Suppressor macrophage treated with lipopolysaccharide for 1 hour (primary cell): ENCODE measurements at places on chromosomes 5 and 9.
A peak's percentile ranks its signal among the peaks of the same experiment; 100 is the strongest.

- DNase-seq: peak; percentile 49
These were observed 241.4 kb downstream of the ARHGAP26 start for GRCh38 chr5:143011585-143011984.

GRCh38 chr5:65364907-65365306 lies 116.8 kb downstream of the ADAMTS6 start:
- DNase-seq: no peak

DNA sequence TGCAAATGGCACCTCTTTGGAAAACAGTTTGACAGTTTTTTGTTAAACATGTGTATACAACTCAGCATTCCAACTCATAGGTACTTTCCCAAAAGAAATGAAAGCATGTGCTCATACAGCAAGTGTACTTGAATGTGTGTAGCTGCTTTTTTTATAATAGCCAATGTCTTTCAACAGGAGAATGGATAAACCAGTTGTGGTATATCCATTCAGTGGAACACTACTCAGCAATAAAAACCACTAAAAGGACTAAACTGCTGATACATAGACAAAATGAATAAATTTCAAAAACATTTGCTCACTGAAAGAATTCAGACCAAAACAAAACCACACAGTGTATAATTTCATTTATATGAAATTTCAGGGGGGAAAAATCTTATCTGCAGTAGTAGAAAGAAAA lies 267.3 kb downstream of the NR2F1-AS1 start:
- no peak for DNase-seq

DNA sequence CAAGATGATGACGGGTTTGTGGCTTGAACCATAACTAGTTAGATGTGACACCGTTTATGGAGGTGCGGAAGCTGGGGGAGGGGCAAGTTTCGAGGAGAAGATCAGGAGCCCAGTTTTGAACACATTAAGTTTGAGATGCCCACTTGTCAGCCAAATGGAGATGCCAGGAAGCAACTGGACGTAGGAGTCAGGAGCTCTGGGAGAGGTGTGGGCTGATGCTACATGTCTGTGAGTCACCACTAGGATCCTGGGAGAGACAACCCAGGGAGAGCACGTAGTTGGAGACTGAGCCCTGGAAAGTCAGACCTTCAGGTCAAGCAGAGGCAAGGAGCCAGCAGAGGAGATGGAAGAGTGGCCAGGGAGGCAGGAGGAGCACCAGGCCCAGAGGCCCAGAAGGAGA lies 48.8 kb upstream of the SLC25A51 start:
- DNase-seq: peak; percentile 14

GRCh38 chr5:139022528-139022927 lies 147.4 kb upstream of the LRRTM2 start:
- DNase-seq: no peak

DNA sequence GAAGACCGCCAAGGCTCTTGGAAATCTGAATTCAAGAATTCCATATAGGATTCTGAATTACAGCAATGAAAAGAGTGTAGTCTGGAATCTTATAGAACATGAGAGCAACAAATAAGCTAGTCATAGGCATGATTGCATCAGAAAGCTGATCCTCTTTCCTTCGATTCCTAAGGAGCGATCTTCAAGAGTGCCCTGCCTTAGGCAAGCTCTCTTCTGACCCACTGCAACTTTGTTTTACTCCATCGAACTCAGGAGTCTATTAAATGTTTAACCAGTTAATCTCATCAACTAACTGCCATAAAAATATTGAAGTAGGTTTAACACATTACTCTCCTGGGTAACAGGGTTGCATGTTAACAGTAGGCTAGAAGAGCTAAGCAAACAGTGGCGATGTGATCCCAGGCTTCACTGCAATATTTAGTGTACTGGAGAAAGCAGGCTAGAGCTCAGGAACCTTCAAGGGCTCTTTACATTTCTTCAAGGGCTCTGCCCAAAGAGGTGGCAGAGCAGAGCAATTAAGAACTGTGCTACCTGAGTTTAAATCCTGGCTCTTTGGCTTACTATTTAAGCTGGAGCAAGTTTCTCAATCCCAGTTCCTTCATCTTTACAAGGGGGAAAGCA lies 146.3 kb downstream of the RORB start:
- DNase-seq: no peak

GRCh38 chr9:136403538-136403914 lies 3.6 kb upstream of the SNAPC4 start:
- DNase-seq: no peak

- no peak for DNase-seq
These were observed 349.8 kb downstream of the ARHGEF28 start for GRCh38 chr5:73975845-73976244.

DNA sequence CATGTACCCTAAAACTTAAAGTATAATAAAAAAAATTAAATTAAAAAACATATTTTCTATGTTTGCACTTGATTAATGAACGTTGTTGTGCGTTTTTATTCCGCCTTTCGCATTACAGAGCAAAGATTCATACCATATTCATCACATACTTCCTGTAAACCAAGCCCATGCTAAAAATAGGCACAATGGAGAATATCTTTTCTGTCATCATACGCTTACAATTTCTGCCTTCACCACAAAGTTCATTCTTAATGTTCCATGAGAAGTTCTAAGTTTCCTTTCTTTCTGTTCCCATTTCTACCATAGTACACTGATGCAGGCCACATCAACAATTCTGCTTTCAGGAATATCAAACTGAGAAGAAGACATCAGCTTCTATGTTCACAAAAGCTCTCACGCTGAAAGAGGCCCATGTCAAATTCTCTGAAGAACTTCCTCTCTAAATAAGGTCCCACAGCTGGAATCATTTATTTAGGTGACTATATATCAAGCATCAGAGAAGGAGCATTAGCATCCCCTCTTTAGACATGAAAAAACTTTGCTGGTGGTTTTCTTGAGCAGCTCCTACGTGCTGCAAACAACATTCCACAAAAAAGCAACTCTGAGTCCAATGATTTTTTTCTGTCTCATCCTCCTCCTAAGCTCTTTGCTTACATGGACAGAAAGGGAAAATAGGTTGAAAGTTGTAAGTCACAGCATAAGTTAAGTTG lies 456.4 kb downstream of the CDH10 start:
- no peak for DNase-seq

GRCh38 chr5:170278611-170279458 lies 18.7 kb downstream of the LCP2 start:
- DNase-seq: peak; percentile 82

- no peak for DNase-seq
These were observed 77.8 kb downstream of the MVB12B start for GRCh38 chr9:126404459-126404858.

GRCh38 chr9:4936823-4937222 lies 48.2 kb upstream of the JAK2 start:
- peak; percentile 80 for DNase-seq

GRCh38 chr5:175840050-175840841 lies 31.1 kb upstream of the CPLX2 start:
- peak; percentile 58 for DNase-seq

- peak; percentile 22 for DNase-seq
These were observed 123.5 kb downstream of the SLC24A2 start for GRCh38 chr9:19665146-19665863.

DNA sequence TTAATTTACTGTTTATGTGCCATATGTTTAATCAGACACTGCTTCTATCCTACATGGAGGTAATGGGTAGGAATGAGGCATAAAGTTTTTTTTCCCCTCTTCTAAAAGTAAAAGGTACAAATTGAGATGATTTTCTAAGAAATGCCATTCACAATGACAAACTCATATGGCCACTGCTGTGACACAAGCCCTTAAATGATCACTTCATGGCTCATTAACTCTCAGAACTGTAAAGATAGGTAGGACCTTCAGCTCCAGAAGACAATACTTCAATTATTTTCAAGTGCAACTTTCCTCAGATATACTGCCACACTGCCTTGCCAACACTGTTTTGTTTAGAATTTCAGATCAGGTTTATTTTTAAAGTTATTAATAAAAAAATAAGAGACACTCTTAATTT lies 362.9 kb upstream of the ZNF608 start:
- no peak for DNase-seq

DNA sequence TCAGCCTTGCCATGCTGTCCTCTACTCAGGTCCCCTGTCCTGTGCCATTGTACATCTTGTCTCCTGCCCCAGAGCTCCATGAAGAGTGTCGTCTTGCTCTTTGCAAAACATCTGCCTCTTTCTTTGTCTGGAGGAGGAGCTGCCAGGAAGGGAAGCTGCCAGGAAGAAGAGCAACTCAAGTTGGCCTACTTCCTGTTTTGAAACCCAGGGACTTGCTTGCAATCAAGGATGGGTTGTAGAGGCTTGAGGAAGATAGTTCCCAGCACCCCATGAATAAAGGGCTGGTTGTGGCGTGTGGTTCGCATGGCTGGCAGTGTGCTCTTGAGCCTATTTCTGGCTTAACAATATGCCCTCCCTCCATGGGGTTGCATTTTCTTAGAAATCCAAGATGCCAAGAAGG lies 53.0 kb upstream of the CPEB4 start:
- DNase-seq: peak; percentile 75

- DNase-seq: no peak
These were observed 75.7 kb upstream of the OR2K2 start for GRCh38 chr9:111405701-111406100.

DNA sequence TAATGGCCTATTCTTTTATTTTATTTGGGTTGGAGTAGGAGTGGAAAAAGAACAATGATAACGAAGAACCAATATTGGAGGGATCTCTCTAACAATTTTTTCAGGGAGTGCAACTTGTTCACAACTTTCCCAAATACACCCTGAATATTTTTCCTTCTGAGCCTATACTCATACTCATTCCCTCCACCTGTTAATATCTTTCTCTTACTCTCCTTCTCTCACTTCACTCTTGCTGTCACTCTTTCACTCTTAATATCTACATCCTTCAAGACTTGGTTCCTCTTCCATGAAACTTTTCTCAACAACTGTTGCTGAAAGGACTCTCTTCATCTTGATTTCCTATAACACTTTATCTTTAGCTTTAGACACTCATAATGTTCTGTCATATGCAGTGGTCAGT lies 39.0 kb upstream of the MYOT start:
- no peak for DNase-seq

GRCh38 chr9:129323376-129323998 lies 145.4 kb upstream of the IER5L start:
- DNase-seq: no peak

- no peak for DNase-seq
These were observed 184.3 kb downstream of the TSSK1B start for GRCh38 chr5:113250341-113250953.

DNA sequence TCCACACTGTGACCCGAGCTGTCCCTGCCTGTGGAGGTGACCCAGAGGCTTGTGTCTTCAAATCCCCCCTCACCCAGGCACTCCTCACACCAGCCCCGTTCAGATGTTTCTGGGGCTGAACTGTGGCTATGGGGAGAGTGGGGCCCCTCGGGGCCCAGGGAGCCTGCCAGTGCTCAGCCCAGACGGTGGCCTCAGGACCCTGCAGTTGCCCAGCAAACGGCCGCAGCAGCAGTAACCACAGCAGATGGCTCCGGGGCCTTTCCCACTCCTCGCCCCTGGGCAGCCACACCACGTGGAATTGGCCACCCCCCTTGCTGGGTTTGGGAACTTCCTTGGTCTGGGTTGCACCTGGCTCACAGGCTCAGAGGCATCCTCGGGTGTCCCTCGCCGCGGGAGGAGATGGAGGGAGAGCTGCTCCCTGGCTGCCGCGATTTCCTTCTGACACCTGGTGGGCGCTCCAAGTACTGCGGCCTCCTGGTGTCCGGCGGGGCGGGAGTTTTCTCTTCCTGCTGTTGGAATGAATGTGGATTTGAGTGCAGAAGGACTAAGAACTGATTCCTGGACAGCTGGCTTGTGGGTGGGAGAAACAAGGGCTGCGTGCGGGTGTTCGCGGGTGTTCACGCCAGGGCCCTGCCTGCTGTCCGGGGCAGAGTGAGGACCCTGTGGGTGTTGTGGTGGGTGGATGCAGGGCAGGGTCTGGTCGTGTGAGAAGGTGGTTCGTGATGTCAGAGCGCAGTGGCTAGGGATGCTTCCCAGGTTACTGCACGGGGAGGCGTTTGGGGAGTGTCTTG lies 97.5 kb downstream of the COL5A1 start:
- peak; percentile 78 for DNase-seq

GRCh38 chr9:126985870-126986498 lies 71.4 kb downstream of the RALGPS1 start:
- peak; percentile 94 for DNase-seq

DNA sequence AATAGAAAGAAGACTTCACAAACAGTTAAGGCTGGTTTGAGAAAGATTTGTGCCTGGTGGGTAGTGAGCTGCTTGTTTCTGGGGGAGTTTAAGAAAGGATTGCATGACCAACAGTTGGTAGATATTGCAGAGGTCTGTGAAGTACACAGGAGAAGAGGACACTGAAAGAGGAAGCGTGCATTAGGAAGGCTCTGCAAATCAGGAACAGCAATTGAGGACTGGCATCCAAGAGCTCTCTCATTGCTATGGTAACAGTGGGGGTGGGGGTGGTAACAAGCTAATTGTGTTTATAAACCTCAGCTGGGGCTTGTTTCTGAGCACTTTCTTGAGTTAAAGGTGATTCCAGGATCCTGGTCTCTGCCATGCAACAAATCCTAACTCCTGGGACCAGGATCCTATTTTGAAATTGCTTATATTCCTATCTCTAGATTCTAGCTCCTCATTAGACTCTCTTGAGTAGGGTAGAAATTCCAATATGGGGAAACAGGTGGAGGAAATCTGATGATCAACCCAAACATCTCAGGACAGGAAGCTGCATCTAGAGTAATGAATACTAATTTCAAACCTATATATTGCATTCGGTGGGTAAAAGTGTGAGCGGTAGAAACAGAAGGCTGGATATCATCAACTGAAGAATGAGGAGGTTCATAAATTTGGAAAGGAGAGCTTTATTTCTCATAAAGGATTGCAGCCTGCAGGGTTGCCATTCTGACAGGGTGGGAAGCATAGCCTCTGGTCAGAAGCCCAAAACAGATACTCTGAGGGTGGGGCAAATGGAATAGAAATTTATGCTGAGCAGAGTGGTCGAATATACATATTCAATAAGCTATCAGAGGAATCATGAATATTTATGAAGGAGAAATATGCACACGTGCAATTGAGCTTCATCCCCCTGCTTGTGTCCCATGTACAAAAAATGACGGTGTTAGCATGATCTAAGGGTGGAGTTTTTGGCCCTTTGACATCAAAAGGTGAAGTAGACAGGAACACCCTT lies 79.4 kb downstream of the PTTG1 start:
- peak; percentile 92 for DNase-seq

- no peak for DNase-seq
These were observed 482.0 kb downstream of the DMRT2 start for GRCh38 chr9:1532171-1532570.

DNA sequence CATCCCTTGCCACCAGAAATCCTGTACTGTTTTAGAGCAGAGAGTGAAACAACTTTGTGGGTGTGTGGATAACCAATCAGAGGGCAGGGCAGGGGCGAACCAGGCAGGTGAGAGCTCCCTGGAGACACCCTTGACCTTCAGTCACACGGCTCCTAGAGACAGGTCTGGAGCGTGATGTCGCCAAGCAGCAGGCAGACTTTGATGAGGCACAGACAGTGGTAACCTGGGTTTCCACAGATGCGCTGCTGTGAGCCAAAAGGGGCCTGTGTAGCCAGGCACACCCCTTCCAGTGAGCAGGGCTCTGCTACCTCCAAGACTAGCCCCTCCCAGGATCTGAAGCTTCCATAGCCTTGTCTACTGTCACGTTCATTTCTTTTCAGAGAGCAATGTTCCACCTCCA lies 317.8 kb upstream of the ADCY2 start:
- DNase-seq: no peak

GRCh38 chr9:3868466-3868865 lies 342.7 kb upstream of the RFX3 start:
- no peak for DNase-seq

- DNase-seq: no peak
These were observed 234.6 kb downstream of the CAAP1 start for GRCh38 chr9:26657958-26658357.
